ENCODE measurements at places on chromosomes 4 and X. TPM values are rescaled to one million over a fixed set of nuclear protein-coding genes. Genes with fewer than 3 reads are reported as not detected.

The ADGRG2 gene
- total RNA-seq = not detected

The MFAP3L gene
- 1.6 TPM for total RNA-seq

The TTC29 gene
- not detected for total RNA-seq

The ETDA gene
- not detected for total RNA-seq

DNA sequence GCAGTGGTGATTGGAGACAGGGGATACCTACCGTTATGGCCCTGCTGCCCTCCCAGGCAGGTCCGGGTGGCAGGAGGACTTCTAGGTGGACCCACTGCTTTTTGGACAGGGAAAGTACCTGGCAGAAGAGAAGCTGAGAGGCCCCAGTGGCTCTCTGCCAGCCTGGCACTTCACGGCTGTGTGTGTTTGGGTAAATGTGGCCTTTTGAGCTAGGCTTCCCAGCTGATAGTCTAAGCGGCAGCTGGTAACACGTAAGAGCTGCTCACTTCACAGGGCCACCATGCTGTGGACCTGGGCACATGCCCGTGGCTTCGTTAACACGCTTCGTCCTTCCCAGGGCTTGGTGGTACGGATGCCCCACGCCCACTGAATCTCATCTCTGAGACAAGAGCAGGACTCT, 92.0 kb upstream of the CLCN4 start:
- peaks cover 1% of the 10 kb centered on the region for H3K4me1 ChIP-seq
- no peak overlapping the region for H3K27ac ChIP-seq
- peaks cover 8% of the 10 kb centered on the region for H3K36me3 ChIP-seq
- DNase-seq = no peak

DNA sequence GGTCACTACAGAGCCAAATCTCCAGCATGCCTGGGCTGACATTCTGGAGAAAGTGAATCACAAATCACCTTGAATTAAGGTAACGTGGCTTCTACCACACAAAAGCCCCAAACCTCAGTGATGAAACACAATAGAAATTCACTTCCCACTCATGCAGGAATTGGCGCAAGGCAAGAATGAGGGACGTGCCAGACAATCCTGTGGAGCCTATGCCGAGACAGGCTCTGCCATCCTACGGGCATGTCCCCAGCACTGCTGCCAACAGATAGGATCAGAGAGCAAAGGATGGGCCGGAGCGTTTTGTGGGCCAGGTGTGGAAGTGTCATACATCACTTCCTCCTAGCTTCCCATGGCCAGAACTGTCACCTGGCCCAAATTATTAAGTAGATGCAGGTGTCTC, 118.0 kb downstream of the IRF2 start:
- H3K4me1 ChIP-seq = peaks cover 24% of the 10 kb centered on the region
- no peaks in the 10 kb centered on the region for H3K27me3 ChIP-seq
- H3K36me3 ChIP-seq = no peaks in the 10 kb centered on the region

- no peaks in the 10 kb centered on the region for H3K27me3 ChIP-seq
- H3K4me1 ChIP-seq = no peaks in the 10 kb centered on the region
- no peaks in the 10 kb centered on the region for H3K36me3 ChIP-seq
- DNase-seq = no peak
These were observed 230.1 kb downstream of the OPHN1 start for GRCh38 chrX:68203211-68203610.

DNA sequence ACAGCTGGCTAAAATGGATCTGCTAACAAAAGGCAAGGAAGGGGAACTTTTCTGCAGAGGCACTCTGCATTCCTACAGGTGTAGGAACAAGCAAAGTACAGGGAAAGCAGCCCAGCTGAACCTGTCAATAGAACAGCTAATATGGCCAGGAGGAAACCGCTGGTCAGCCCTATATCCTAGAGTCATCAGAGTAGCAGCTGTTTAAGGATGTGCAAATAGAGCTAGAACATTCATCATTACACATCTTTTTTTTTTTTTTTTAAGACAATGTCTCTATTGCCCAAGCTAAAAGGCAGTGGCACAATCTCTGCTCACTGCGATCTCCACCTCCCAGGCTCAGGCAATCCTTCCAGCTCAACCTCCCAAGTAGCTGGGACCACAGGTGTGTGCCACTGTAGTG, 163.0 kb downstream of the BTC start:
- no peaks in the 10 kb centered on the region for H3K36me3 ChIP-seq
- peaks cover 8% of the 10 kb centered on the region for H3K4me1 ChIP-seq
- no peak for DNase-seq
- H3K27me3 ChIP-seq = peaks cover 15% of the 10 kb centered on the region

GRCh38 chrX:39251995-39252394, 450.7 kb downstream of the MID1IP1 start:
- H3K36me3 ChIP-seq = peaks cover 3% of the 10 kb centered on the region
- H3K4me1 ChIP-seq = peaks cover 7% of the 10 kb centered on the region
- no peak overlapping the region for H3K27ac ChIP-seq
- no peaks in the 10 kb centered on the region for H3K27me3 ChIP-seq
- no peak overlapping the region for H3K4me3 ChIP-seq

DNA sequence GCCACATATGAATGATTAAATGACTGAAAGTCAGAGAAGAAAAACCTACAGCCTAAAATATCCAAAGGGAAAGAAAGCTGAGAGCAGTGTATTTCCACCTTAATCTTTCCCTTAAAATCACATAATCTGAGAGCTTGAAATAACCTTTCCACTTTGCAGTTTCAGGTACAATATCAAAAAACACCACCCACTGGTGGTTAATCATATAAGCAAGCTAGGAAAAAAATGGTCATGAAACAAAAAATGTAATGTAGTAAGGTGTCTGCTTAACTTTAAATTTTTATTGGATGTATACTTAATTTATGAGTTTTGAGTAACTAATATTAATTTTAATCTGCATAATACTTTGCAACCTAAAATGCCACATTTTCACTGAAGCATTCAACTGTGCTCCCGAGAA, 3.2 kb downstream of the PRDM5 start:
- peaks cover 5% of the 10 kb centered on the region for H3K27me3 ChIP-seq
- H3K36me3 ChIP-seq = no peaks in the 10 kb centered on the region
- no peak for DNase-seq
- no peak overlapping the region for H3K4me3 ChIP-seq
- H3K27ac ChIP-seq = no peak overlapping the region
- peaks cover 11% of the 10 kb centered on the region for H3K4me1 ChIP-seq

GRCh38 chrX:110491846-110492620, 133.4 kb downstream of the RTL9 start:
- DNase-seq = no peak
- H3K4me3 ChIP-seq = no peak overlapping the region
- peaks cover 2% of the 10 kb centered on the region for H3K27me3 ChIP-seq
- H3K36me3 ChIP-seq = no peaks in the 10 kb centered on the region

DNA sequence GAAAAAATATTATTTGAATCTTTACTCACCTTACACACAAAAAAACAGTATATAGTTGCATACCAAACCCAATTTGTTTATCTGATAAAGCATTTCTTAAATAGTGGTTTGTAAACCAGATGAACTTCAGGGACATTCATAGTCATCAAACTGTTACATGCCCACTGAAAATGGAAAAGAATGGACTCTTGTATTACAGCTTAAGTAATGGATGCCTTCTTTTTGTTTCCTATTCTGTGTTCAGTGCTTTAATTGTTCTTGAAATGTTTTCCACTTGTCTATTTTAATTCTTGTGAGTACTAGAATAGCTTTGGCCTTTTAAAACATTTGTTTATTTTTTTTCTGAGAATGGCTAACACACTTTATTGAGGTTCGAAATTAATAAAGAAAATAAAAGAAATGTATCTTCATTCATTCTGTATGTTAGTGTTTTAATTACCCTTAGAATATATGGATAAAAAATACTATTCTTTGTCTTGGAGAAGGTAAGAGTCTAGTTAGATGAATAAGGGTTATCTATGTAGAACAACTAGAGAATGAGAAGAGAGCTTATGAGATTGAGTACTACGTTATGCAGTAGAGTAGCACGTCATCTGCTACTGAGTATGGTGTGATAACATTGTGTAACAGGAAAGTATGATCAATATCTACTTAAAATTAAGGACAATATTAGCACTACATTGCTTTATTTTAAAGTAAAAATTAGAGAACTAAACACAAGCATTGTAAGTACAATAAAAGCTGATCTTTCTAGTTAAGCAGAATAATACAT, 9.9 kb downstream of the CPEB2 start:
- H3K27me3 ChIP-seq = no peaks in the 10 kb centered on the region
- H3K36me3 ChIP-seq = peaks cover 23% of the 10 kb centered on the region
- DNase-seq = no peak
- no peak overlapping the region for H3K4me3 ChIP-seq

- H3K4me1 ChIP-seq = no peaks in the 10 kb centered on the region
- no peak overlapping the region for H3K4me3 ChIP-seq
- H3K27ac ChIP-seq = no peak overlapping the region
- H3K36me3 ChIP-seq = no peaks in the 10 kb centered on the region
These were observed 222.1 kb downstream of the FRMPD4 start for GRCh38 chrX:12360383-12360782.

- no peak for DNase-seq
- no peaks in the 10 kb centered on the region for H3K4me1 ChIP-seq
- no peaks in the 10 kb centered on the region for H3K36me3 ChIP-seq
- no peak within 1 kb of the TSS for H3K4me3 ChIP-seq
These were observed at the start of gene SLC6A14 for GRCh38 chrX:116436358-116436816. Gene SLC6A14, plus strand, starts transcription at chrX:116436606. Its CDS starts 104 bp downstream, at chrX:116436710.

DNA sequence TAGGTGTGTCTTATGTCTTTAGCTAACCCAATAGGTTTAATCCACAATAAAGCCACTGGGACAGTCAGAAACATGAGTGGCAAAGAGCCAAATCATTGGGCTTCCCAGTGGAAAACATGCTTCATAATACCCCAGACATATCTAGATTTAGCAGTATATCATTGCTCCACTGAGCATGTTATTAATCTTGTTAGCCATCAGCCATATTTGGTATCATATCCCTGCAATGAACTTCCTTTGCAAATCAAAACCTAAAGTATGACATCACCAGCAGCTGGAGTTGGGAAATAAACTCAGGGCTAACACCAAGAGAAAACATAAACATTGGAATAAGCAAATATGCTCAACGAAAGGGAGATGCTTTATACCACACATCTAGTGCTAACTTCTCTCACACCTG, 280.8 kb upstream of the NOCT start:
- H3K27me3 ChIP-seq = peaks cover 2% of the 10 kb centered on the region
- no peak overlapping the region for H3K27ac ChIP-seq
- H3K4me1 ChIP-seq = no peaks in the 10 kb centered on the region
- DNase-seq = no peak

- no peaks in the 10 kb centered on the region for H3K36me3 ChIP-seq
- peak overlapping the region; percentile 75 for H3K4me3 ChIP-seq
- peak; percentile 62 for DNase-seq
- peak overlapping the region; percentile 61 for H3K27ac ChIP-seq
- peaks cover 3% of the 10 kb centered on the region for H3K4me1 ChIP-seq
These were observed 169.0 kb upstream of the BCOR start for GRCh38 chrX:40266490-40267333.

DNA sequence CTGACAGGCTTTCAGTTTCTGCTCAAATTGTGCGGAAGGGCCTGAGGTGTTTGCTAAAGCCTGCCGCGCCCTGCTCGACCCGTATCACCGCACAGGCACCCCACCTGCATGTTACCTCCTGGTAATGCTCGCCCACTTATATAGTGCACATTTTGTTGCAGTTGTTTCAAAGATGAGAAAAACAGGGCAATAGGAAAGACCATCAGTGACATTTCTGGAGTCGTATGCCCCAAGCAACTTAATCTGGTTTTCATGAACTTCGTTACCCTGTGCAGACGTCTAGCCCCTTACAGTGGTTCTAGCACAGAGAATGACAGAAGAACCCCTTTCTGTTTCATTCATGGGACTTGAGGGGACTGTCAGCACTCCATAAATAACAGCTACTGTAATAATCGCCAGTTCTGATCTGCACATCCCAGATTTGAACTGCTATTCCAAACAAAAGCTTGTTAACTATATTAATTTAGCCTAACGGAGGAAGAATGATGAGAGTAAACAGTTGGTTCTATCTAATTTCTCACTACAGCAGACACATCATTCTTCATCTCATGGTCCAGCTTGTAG, 940 bp upstream of the DCTD start:
- peak overlapping the region; percentile 95 for H3K27ac ChIP-seq
- peaks cover 3% of the 10 kb centered on the region for H3K27me3 ChIP-seq
- peak overlapping the region; percentile 80 for H3K4me3 ChIP-seq
- peaks cover 4% of the 10 kb centered on the region for H3K36me3 ChIP-seq
- peaks cover 33% of the 10 kb centered on the region for H3K4me1 ChIP-seq

- no peaks in the 10 kb centered on the region for H3K36me3 ChIP-seq
- no peaks in the 10 kb centered on the region for H3K27me3 ChIP-seq
- H3K4me3 ChIP-seq = no peak overlapping the region
- H3K4me1 ChIP-seq = no peaks in the 10 kb centered on the region
- DNase-seq = no peak
These were observed 146.1 kb downstream of the SHOX start for GRCh38 chrX:776529-777230.

- H3K27me3 ChIP-seq = no peaks in the 10 kb centered on the region
- peaks cover 11% of the 10 kb centered on the region for H3K4me1 ChIP-seq
- DNase-seq = no peak
- H3K4me3 ChIP-seq = no peak overlapping the region
- no peaks in the 10 kb centered on the region for H3K36me3 ChIP-seq
- H3K27ac ChIP-seq = no peak overlapping the region
These were observed 8.8 kb upstream of the BMP2K start for GRCh38 chr4:78767350-78767749.

DNA sequence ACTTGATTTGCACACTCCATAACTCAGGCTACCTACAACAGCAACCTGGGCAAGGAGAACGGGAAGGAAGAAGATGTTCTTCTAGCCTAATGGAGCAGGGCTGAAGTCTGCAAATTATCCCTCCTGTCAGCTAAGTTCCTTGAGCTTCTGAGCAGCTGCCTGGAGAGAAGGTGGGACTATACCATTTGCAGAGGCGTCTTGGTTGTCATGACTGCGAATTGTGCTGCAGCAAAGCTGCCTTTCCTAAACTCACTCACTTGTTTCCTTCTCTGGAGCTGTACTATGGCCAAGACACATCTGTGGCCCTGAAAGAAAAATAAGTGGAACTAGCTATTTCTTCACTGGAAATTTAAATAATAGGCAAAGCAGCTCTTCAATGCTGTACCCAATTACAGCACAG, 682.4 kb upstream of the GRIA3 start:
- H3K36me3 ChIP-seq = no peaks in the 10 kb centered on the region
- no peaks in the 10 kb centered on the region for H3K27me3 ChIP-seq
- H3K4me1 ChIP-seq = no peaks in the 10 kb centered on the region

- no peak overlapping the region for H3K4me3 ChIP-seq
- no peak overlapping the region for H3K27ac ChIP-seq
- no peak for DNase-seq
- peaks cover 4% of the 10 kb centered on the region for H3K27me3 ChIP-seq
These were observed 35.8 kb upstream of the TMEM164 start for GRCh38 chrX:109967156-109967555.

- H3K27me3 ChIP-seq = no peaks in the 10 kb centered on the region
- no peak overlapping the region for H3K27ac ChIP-seq
- H3K36me3 ChIP-seq = no peaks in the 10 kb centered on the region
- no peaks in the 10 kb centered on the region for H3K4me1 ChIP-seq
- H3K4me3 ChIP-seq = no peak overlapping the region
These were observed 31.0 kb upstream of the FAT4 start for GRCh38 chr4:125283707-125284279.

DNA sequence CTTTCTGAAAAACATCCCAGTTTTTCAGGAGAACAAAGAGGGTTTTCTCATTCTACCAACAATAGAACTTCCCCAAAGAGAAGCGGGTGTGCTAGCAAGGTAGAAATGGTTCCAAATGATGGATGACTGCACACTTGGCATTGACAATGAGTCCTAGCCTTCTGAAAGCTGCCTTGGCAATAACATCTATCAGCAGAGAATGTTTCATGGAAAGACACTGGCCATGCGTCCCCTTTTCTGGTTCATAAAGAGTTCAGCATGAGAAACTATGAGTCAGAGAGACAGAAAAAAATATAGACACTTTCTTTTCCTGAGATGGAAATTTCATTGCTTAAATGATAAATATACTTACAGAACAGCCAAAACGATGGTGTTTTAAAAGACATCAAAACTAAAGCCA, 236.9 kb upstream of the PRKX start:
- H3K27me3 ChIP-seq = no peaks in the 10 kb centered on the region
- no peaks in the 10 kb centered on the region for H3K4me1 ChIP-seq
- H3K27ac ChIP-seq = no peak overlapping the region
- no peak for DNase-seq

All from activated naive CD8-positive, alpha-beta T cell treated with anti-CD3 and anti-CD28 coated beads, Interleukin-2, amount 10 ng/mL, durations not matched to agents 7 days and 5 days (primary cell).